ENCODE measurements at places on chromosomes 6 and 20. TPM values are rescaled to one million over a fixed set of nuclear protein-coding genes. Genes with fewer than 3 reads are reported as not detected.

PNPLA1 gene
- total RNA-seq = not detected

REV3L gene
- 20.0 TPM for total RNA-seq

WFDC12 gene
- total RNA-seq = not detected

MAP3K5 gene
- total RNA-seq = 98.4 TPM

COL12A1 gene
- total RNA-seq = 40.6 TPM

NHLRC1 gene
- total RNA-seq = 4.8 TPM

RAD21L1 gene
- total RNA-seq = not detected

PRRT1 gene
- total RNA-seq = 7.2 TPM

ESR1 gene
- 5.6 TPM for total RNA-seq

RCAN2 gene
- total RNA-seq = 12.3 TPM

SSTR4 gene
- not detected for total RNA-seq

LPA gene
- 0.85 TPM for total RNA-seq

CPNE5 gene
- 3.9 TPM for total RNA-seq

SLC17A2 gene
- total RNA-seq = not detected

ANGPT4 gene
- 1.2 TPM for total RNA-seq

COL9A3 gene
- 5.8 TPM for total RNA-seq

KIF25 gene
- 0.28 TPM for total RNA-seq

ZNF311 gene
- 4.3 TPM for total RNA-seq

Measured in prostate gland (tissue), 2 donors.